ENCODE measurements at places on chromosomes 12 and 14.

- no peak for DNase-seq
These were observed 38.3 kb downstream of the SRGAP1 start for GRCh38 chr12:63882844-63883243.

DNA sequence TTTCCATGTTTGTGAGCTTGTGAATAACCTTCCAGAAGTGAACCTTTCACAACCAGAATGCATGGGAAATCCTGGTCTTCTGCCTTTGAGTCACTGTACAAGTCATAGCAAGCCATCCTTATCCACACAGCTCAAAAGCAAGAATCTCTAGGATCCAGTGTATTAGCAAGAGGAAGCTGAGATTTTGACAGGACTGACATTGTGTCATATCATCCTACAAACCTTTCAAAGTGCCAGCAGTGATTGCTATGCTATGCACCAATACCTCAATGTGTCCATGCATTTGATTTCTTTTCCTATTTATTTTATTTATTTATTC lies 13.5 kb upstream of the NRDE2 start:
- DNase-seq, result no peak

DNA sequence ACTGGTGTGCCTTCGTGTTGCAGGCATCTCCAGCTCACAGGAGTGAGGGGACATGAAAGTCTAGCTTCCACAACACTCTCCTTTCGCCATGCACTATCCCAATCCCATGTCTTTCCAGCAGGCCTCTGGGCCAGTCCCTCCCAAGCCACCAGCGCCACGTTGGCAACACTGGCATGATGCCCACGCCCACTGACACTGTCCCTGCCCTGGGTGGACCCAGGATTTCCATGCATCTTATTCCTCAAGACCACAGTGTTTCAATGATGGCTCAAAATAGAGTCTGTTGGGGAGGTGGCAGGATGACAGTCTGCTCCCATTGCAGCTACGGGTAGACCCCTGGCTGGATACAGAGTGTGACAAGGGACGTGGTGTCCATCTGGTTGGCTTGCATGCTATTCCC lies 2.3 kb downstream of the SP7 start:
- DNase-seq, result no peak

DNA sequence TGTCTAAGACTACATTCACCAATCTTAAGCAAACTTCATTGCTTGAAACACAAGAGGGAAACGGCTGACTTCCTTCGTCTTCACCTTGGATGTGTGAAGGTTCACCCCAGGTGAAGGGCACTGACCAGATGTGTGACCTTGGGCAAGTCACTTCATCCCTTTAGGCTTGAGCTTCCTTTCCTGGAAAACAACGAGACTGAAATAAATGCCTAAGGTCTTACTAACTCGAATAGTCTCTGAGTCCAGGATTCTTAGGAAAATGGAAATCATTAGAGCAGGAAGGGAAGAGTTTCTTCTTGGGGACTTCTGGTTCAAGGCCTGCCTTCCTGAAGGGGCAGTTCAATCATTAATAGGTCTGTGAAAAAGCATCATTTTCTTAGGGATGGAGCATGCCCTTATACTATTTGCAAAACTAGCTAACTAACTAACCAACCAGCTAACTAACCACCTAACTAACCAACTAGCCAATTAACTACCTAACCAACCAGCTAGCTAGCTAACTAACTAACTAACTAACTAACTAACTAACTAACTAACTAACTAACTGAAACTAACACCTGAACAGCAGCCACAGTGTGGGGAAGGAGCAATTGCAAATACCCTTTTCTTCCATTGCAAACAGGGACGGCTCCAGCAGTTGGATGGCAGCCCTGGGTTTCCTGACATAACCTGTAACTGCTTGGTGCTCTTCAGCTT lies 31.5 kb upstream of the EMP1 start:
- DNase-seq, result no peak

- DNase-seq, result no peak
These were observed 4.2 kb upstream of the C1QL4 start for GRCh38 chr12:49340971-49341776.

GRCh38 chr12:83092129-83092528 lies 405.4 kb downstream of the TMTC2 start:
- no peak for DNase-seq

DNA sequence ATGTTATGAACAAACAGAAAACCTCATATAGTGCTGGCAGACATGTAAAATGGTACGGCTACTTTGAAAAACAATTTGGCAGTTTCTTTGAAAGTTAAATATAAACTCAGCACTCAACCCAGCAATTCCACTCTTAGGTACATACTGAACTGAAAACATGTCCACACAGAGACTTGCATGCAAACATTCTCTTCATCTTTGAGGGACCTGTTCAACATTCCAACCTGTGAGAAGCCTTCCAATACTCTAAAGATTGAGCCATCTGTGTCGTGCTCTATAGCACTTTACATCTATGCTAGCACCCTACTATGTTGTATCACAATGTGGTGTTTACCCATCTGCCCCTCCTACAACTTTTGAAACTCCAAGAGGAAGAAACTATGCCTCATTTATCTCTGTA lies 79.3 kb downstream of the DNAI7 start:
- DNase-seq, result no peak
